Pulmonary artery endothelial cell (primary cell): ENCODE measurements at places on chromosomes 16 and 17. TPM values are rescaled to one million over a fixed set of nuclear protein-coding genes. Genes with fewer than 3 reads are reported as not detected.

The USP7 gene
- 70.2 and 73.2 TPM in 2 replicates for total RNA-seq

The GAS2L2 gene
- not detected in 2 replicates for total RNA-seq

DNA sequence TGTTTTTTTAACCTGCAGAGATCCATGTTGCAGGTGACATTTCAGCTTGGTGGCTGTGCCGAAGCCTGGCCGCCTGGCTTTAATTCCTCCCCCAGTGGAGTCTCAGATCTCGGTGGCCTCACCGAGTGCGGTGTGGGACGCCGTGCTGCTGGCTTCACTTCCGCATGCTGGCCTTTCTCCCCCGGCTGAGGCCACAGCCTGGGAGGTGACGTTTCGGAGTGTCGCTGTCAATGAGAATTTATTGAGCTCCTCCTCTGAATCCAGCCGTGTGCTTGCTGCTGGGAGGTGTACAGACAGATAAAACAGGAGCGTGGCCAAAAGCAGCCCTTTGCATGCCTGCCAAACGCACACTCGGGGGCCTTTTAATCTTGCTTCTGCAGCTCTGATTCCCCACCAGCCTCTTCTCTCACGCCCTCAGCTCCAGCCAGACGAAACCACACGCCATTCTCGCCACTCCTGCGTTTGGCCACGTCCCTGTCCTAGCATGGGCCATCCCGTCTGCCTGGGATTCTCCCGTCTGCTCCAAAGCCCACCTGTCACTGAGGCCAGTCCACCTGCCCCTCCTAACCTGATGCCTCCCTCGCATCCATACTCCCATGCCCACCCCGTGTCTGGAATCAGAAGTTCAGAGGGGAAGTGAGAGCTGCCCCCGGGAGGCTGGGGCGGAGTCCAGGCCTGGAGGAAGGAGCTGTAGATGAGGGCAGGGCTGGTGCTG lies 3.6 kb downstream of the GSE1 start:
- no peak for DNase-seq

- DNase-seq = no peak
Observed at GRCh38 chr17:8630227-8630801, at the start of gene MYH10. Gene MYH10, minus strand, starts transcription at chr17:8630725. Its CDS starts 7,479 bp downstream, at chr17:8623246.

- DNase-seq = no peak
Observed at GRCh38 chr17:68291836-68292688, 767 bp downstream of the ARSG start.

GRCh38 chr16:88613911-88614817 lies 24.2 kb upstream of the IL17C start:
- DNase-seq = no peak
